T-helper 1 cell (primary cell): ENCODE measurements at places on chromosomes 7 and 10.

- no peak for DNase-seq
Measured at GRCh38 chr7:143519411-143520131, 41.9 kb downstream of the TAS2R41 start.

- DNase-seq, result no peak
Measured at GRCh38 chr10:33240931-33241330, 93.5 kb downstream of the NRP1 start.

GRCh38 chr10:133151543-133151972, 8.5 kb upstream of the KNDC1 start:
- no peak for DNase-seq

DNA sequence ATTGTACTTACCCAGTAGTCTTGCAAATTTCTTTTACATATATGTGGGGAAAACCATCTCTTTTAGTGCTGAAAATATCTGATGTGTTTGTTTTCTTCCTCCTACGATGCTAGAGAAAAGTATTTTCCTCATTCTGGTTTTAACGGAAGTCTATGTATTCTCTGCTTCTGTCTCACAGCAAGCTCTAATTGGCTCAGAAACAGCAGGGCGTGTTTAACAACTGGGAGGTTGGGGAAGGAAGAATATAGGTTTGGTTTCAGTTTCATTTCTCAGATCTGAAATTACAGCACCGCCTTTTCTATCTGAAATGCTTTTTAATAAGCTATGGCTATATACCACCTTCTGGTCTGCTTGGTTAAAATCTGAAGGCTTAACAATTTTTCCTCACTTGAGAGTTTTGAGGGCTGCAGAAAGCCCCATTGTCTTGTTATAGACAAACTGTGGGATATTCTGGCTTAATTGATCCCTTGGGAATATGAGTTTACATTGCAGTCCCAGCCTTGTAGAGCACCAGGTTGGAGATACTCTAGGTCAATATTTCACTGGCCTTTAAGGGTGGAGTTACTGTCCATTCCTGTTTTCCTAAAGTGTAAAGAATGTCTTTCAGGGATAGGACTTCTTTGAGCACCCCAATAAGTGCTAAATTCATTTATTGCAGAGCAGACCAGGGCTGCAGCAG, at the start of gene SAMD9:
Gene SAMD9, minus strand, starts transcription at position 128 of the 679 bp plus-strand sequence. CDS start 11,882 bp downstream, outside the sequence.
- DNase-seq, result peak; percentile 21

- DNase-seq, result no peak
Measured at GRCh38 chr10:100989088-100989487, 1.7 kb downstream of the TWNK start.
